RWPE2 (cell line): ENCODE measurements at places on chromosomes 6 and 20.

- no peak for DNase-seq
Observed at GRCh38 chr20:8523684-8524083, 391.6 kb downstream of the PLCB1 start.

GRCh38 chr20:44909872-44910689 lies at the start of gene PABPC1L:
PABPC1L (plus strand) TSS chr20:44910060; CDS start chr20:44910144, 84 bp downstream.
- DNase-seq = peak; percentile 95

DNA sequence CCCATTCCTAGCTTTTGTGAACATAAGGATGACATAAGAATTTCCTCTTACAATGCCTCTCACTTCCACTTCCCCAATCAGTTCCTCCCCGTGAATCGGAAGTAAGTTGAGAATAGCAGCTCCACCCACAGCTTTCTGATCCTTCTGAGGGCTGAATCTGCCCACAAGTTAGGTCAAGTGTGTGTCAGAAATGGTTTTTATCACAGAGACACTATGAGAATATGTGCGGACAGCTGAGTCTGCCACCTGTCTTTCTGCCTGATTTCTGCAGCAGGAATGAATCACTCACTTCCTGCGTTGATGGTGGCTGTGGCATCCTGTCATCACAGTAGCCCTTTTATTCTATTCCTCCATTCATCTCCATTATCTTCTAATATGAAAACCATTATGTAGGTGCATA lies 70.2 kb downstream of the RIN2 start:
- no peak for DNase-seq

GRCh38 chr6:25991785-25992412 lies 29.3 kb downstream of the TRIM38 start:
- no peak for DNase-seq

GRCh38 chr20:62752671-62753501 lies 43.4 kb upstream of the MRGBP start:
- DNase-seq = peak; percentile 87

DNA sequence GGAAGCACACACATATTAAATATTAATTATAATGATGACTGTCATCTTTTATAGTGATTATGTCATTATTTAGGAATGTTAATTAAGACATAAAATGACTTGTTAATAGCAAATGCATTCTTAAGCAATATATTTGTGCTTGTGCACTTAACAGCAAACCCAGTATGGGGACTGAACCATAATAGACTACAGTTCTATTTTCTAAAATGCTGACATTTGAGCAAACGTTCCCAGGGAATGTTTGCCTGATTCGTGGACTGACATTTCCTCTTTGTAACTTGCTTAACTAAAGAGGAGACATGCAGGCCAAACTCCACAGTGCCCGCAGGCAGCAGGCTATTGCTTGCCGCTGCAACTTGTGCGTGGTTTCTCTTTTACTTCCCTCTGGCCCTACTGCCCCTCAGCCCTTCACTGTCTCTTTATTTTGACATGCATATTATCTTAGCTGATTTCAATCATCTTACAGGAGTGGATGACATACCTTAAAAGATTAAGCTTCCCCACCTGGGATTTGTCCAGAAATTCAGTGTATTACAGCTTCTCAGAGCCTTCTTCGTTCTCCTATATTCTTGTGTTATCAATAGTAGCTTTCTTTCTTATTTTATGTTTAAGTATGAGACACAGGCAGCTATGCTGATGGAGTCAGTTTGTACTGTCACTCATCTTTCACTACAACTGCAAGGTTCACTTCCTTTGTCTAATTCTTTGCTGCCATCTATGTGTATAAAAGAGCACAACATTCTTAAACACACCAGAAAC lies 141.5 kb downstream of the GMDS start:
- DNase-seq = no peak

DNA sequence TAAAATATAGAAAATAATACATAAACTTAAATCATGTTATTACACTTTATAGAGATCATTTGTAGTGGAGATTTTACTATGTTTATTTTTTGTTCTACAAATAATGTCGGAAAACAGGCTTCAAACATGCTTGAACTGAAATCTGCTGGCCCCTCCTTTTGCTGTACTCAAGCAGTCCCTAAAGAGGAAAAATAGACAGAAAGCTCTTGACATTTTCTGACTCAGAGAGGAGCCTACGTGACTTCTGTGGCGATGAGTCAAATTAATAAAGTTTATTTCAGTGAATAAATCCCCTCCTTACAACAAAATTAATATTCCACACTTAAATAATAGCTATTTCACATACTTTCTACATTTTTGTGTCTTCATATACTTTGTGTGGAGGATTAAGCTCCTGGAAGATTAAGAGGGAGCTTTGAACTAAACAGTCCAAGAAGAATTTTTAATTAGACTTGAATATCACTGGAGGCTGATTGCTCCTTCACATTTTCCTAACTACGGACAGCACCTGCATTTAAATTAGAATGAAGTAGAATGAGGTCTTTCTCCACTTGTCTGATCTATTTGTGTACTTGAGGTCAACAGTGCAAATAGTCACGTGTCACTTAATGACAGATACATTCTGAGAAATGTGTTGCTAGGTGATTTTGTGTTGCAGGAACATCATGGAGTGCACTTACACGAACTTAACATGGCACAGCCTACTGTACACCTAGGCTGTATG lies 1.7 kb upstream of the TREM1 start:
- DNase-seq = no peak

DNA sequence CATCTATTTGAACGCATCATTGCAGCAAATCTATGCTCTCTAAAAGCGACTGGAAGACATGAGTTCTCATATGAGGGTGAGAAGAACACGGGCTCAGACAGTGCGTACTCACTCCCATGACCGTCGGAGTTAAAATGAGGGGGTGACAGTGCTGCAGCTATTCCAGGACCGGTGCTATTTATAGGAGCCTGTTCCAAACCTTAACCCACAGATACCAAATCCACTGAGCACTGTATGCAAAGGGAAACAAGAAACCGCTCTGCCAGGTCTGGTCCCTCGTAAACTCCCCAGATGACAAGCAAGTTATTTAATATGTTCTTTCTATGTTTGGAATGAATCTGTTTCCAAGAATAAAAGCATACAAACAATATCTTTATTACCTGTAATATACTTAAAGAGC lies 22.9 kb downstream of the PPP1R3G start:
- DNase-seq = no peak

GRCh38 chr6:170037541-170038250 lies 253.2 kb downstream of the DLL1 start:
- peak; percentile 36 for DNase-seq

DNA sequence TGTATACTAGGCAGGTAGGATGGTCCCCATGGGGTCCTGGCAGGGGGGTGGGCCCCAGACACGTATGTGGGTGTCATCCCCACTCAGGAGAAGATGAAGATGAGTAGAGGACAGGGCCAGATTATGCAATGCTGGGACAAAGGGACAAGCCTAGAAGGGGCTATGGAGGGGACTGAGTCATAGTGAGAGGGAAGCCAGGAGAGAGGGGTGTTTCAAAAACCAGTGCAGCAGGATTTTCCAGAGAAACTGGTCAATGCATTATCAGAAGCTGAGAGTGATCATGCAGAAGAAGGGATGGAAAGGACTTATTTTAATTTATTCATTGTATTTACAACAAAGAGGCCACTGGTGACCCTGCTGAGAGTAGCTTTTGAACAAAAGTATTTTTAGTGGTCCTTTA lies 74.0 kb downstream of the PPP1R3G start:
- DNase-seq = no peak

- no peak for DNase-seq
Observed at GRCh38 chr6:161080263-161080970, 88.8 kb downstream of the MAP3K4 start.

DNA sequence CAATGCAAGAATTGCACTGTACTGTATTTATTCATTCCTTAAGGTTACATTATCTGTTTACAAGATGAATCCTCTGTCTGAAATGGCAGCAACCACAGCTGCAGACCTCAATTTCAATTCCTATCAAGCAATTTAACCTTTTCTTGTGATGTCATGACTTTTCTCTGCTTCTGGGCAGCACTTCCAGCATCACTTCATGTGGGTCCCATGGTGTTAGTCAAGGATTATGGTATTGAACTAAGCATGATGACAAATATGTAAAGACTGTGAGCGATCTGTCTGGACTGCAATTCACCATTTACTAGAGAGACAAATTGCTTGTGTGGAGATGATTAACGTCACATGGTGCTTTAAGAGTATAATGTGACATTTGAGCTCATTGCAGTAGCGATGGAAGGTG lies 90.5 kb upstream of the CCN2 start:
- no peak for DNase-seq

- DNase-seq = no peak
Observed at GRCh38 chr6:53032849-53033248, 32.4 kb upstream of the FBXO9 start.

GRCh38 chr6:125099211-125100073 lies 54.1 kb upstream of the TPD52L1 start:
- DNase-seq = no peak

GRCh38 chr6:46116289-46116688 lies 13.5 kb upstream of the ENPP4 start:
- DNase-seq = no peak

- no peak for DNase-seq
Observed at GRCh38 chr6:6975459-6976111, 132.2 kb upstream of the RREB1 start.

GRCh38 chr20:57560554-57561355 lies at the start of gene PCK1:
PCK1 (plus strand) TSS chr20:57561110; CDS start chr20:57561412, 302 bp downstream.
- DNase-seq = peak; percentile 77

DNA sequence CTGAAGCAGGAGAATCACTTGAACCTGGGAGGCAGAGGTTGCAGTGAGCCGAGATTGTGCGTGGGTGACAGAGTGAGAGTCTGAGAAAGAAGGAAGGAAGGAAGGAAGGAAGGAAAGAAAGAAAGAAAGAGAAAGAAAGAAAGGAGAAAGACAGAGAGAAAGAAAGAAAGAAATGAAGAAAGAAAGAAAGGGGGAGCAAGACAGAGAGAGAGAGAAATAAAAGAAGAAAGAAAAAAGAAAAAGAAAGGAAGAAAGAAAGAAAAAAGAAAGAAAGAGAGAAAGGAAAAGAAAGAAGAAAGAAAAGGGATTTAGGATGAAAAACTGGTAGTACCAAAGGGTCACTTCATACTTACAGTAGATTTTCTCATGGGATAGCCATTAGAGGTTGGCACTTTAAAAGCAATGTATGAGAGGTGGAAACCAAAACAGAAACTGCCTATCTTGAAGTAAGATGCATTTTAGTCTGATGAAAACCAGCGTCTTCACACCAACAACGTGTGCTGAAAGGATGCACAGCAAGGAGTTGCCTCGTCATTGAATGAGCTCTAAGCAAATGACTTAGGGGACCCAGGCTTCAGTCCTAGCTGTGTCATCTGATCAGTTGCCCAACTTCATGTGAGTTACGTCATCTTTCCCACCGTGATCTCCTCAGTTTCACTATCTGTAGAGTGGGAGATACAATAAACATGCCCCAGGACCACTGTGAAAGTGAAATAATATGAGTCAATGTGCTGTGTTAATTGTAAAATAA lies 133.9 kb upstream of the NEDD9 start:
- DNase-seq = no peak

DNA sequence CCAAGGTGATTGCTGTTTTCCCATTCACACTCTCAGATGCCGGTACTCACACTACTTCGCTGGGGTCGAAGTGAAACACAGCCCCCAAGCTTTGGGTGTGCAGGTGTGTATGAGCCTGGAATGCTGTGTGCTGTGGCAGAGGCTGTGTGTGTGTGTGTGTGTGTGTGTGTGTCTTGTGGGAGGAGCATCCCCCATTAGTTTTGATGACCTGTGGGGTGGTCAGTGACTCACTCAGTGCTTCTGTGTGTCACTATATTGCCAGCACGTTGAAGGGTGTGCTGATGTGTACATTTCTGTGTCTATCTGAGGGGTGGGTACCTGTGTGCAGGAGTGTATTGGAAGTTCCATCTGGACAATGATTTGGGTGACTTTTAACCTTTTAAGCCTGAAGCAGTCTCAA lies 5.0 kb upstream of the SLC12A5 start:
- DNase-seq = no peak

DNA sequence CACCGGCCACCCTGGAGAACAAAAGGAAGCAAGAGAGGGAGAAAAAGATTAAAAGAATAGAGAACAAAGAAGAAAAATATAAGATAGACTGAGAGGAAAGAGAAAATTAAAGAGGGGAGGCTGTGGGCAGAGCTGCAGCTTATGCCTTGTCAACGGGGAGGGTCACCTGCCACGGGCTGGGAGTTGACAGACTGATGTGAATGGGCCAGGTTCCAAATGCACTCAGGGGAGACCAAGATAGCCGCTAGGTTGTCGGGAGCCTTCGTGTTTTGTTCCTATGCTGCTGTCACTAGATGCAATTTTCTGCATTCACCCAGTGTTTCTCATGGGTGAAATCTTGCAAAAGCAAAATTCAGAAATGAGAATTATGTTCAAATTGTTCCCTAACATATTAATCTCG lies 119.6 kb upstream of the MTHFD1L start:
- no peak for DNase-seq

DNA sequence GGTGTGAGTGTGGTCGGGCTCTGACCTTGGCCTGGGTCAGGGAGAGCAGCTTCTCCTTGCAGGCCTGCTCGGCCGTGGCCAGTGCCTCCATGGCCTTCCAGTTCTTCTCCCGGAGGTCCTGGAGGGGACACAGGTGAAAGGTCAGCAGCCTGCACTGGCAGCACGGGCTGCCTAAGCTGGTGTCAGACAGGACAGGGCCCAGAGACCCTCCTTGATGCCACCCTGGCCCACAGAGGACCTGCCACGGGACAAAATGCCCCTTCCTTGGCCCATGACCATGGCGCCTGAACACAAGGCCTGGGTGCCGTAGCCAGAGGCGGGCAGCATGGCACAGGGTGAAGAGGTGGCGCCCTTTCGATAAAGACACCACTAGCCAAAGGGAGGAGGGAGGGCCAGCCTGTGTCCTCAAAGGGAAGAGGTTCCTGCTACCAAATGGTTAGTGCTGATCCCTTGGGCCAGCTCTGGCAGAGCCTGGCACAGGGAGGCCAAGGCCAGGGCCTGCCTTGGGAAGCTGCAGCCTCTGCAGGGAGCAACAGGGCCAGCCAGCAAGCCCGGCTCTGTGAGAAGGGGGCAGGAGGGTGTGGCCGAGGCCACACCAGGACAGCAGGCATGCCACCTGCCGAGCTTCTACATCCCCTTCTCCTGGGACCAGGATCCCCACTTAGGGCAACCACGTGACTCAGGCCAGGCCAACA lies 54.8 kb downstream of the DSTN start:
- DNase-seq = peak; percentile 51

DNA sequence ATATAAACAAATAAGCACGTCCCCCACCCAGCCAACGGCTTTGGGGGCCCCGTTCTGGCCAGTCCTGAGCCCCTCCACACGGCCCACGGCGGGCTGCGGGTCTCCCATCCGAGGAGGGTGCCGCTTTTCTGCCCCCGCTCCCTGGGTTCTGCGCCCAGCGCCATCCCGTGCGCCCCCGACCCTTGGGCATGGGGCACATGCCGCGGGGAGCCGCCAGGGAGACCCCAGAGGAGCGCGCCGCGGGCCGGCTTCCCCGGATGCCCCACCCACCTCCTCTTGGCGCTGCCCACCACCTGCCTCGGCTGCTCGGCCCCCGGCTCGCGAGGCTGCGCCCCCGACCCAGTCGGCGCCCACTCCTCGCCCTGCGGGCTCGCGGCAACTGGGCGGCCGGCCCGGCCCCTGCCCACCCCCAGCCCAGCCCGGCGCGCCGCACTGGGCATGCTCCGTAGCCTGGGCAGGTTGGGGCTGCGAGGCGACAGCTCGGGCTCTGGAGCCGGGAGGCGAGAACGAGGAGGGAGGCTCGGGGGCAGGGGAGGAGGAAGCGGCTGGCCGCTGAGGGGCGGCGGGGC lies 570 bp upstream of the PLCB4 start:
- DNase-seq = peak; percentile 73
